NCI-H1105 (cell line): ENCODE measurements at places on chromosomes 12 and 14.

DNA sequence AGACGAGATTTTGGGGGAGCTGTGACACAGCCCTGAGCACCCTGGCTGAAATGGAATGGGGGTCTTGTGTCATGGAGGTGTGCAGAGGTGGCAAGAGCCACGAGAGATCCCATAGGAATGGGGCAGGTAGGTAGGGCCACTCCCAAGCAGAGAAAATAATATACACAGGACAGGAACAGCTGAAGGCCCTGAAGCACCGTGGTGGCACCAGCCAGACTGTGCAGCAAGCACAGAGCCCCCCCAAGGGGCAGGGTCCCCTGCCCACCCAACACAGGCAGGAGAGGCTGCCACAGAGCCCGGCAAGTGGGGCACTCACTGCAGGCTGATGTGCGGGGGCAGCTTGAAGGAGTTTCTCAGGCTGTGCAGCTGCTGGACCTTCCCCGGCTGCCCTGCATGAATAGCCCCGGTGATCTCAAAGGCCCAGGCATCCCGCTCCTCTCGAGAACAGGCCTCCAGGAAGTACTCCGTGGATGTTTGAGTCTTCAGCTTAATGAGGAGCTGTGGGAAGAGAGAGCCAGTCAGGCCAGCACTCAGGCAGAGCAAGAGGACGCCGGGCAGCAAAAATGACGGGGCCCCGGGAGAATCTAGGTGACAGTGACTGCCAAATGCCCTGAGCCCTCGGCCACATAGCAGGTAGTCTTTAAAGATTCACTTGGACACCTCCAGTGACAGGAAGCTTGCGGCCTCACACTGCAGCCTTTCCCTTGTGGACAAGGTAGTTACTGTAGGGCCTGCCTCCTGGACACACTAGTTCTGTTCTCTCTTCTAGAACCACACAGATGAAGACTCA, 16.7 kb downstream of the PLEK2 start:
- DNase-seq, result no peak

GRCh38 chr14:95667249-95667693, 19.0 kb upstream of the TCL1B start:
- DNase-seq, result no peak

GRCh38 chr12:55687746-55688145, 20.0 kb downstream of the ITGA7 start:
- no peak for DNase-seq

GRCh38 chr12:91413581-91414546, 231.2 kb upstream of the DCN start:
- DNase-seq, result no peak

DNA sequence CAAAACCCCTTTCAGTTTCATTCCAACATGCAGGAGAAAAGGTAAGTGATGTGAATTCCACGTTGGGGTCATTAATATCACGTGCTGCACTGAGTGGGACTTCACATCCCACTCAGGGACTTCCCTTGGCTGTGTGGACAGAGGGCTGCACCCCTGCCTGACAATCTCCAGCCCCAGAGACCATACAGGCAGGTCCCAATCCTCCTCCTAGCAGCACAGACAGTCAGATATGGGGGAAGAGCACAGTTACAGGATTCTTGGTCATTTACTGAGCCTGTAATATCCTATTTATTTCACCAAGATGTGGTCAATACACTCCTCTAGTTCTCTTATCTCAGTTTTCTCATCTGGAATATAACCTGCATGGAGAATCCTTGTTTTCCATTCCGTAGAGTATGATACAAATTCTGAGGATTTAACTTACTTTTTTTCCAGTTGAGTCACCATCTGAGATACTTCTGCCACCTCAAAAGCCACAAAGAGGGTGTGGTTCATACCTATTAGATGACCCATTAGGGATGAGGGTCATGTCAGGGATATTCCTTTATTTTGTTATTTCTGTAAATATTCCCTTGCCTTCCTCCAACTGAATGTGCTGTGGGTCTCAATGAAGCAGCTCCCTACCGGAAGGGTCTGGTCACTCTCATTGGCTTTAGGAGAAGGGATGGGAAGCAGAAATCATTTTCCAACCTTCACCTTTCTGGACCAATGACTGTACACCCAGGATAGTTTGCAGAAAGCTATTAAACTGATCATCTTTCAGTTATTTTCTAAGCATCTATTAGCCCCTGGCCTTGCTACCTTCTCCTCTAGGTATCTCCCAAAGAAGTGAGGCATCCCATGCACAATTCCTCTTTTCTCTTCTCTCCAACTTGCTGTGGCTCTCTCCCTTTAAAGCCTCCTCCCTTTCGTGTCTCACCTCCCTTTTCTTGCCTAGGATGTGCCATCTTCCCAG, 43.0 kb upstream of the NTF3 start:
- DNase-seq, result no peak

DNA sequence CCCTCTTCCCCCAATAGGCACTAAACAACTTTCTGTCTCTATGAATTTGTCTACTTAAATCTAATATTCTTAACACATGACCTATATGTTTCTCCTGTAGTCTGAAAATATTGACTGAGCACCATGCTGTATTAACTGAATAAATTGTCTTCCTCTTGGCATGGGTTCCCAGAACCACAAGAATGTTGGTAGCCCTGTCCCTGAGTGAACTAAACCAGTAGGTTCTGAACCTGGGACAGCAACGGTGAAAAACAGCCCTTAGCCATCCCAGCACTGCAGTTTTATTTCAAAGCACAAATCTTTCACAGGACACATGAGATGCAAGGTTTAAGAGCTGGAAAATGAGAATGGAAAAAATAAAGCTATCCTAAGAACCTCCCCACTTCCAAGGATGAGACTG, 20.4 kb upstream of the HSP90B1 start:
- no peak for DNase-seq

DNA sequence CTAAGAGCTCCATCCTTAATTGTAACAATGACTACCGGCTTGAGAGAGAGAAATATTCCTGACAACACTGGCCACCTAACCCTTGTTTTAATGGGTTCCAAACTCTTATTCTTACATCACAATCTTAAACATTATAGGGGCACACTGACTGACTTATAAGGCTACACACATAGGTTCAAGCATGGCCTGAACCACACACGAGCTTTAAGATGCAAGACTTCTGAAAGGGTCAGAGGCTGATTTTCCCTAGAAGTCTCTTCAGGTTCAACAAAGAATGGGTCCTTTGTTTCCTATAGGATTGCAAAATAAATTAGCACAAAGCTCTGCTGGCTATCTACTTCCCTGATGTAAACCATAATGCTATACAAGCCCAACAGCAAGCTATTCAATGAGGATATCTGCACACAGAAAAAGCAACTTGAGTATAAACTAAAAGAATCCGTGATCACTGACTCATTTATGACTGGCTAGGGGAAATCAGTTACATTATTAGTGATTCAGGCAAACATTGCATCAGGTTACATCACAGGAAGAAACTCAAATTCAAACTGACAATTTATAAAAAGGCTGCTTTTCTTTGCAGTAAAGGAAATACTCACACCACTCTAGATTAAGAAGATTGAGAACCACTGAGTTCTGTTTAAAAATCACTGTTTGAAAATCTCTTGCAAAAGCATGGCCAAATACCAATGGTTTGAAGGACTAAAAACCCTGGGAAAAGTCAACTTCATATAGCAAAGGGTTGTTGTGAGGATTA, 8.5 kb downstream of the BTG1 start:
- no peak for DNase-seq

GRCh38 chr14:102246071-102246470, 58.9 kb downstream of the MOK start:
- DNase-seq, result no peak

DNA sequence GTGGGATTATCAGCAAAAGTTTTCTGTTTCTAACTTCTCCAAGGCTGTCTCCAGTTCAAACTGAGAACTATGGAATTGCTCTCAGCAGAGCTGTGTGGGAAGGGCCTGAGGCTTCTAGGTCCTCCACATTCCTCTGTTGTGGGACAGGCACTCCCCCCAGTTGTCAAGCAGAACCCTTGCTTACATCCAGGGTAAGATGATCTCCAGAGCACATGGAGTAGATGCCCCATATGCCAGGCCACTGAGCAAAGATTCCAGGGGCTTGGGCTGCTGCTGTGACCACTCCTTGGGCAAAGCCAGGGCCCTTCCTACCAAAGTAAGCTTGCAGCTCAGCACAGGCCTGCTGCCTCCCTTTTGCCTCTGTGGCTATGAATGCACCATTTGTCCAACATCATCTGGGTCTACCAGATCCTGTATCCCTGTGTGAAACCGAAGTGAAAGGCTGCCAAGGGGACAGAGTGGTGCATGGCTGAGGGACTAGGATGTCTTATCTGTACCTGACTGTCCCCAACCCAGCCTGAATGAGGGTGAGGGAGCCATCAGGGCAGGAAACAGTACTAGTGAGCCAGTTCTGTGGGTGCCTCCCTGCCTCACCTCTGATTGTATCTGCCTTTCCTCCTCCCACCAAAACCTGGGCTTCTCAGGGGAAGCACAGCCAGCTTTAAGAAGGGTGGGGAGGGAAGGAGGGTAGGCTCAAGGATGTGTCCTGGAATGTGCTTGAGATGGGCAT, 13.1 kb upstream of the ESPL1 start:
- DNase-seq, result no peak

GRCh38 chr12:27968972-27969623, 3.4 kb downstream of the PTHLH start:
- peak; percentile 12 for DNase-seq

DNA sequence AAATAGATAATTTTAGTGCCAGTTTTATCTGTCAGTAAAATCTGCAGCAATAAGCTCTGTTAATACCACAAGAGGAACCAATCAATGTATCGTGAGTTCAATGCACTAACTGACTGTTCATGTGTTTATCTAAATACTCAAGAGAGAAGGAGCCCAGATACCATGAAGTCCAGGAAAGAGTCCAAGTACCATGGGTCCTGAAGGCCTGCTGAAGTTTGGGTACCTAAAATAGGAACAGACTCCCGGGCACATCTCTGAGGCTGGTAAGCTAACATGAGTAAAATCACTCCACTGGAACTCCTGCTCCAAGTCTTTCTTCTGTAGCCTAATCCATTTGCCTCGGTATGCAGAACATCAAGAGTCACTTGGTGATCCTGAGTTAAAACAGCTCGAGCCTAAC, 71.1 kb downstream of the PRKD1 start:
- DNase-seq, result no peak

DNA sequence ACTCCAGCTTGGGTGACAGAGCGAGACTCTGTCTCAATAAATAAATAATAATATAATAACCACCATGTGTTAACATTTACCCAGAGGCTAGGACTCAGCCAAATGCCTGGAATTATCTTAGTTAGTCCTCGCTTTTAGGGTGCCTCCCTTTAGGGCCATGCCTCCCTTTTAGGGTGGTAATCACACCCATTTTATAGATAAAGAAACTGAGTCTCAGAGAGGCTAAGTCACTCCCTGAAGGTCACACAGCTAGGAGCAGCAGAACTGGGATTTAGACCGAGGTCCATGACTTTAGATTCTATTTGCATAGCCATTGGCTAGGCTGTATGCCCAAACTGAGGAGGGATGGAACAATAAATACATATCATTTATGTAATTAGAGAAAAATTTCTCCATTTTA, 11.4 kb downstream of the TESC start:
- no peak for DNase-seq

DNA sequence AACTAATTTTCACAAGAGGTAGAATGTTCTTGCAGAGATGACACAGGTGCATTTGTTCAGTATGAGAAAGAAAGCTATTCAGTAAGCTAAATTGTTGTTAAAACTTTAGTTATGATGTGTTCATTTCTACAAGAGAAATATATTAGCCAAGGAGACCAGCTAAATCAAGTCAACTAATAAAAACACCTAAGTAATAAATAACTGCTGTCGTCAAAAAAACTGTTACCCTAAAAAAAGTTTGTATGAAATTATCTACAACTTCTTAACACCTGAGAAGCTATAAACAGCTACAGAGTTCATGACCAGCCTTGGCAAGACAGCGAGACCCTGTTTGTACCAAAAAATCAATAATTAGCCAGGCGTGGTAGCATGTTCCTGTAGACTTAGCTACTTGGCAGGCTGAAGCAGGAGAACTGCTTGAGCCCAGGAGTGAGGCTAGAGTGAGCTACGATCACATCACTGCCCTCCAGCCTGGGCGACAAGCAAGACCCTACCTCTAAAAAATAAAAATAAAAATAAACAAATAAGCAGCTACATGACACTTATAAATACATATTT, 67.6 kb upstream of the AP4S1 start:
- DNase-seq, result no peak

- DNase-seq, result no peak
These were observed 86.5 kb upstream of the SLC38A2 start for GRCh38 chr12:46459111-46459510.

DNA sequence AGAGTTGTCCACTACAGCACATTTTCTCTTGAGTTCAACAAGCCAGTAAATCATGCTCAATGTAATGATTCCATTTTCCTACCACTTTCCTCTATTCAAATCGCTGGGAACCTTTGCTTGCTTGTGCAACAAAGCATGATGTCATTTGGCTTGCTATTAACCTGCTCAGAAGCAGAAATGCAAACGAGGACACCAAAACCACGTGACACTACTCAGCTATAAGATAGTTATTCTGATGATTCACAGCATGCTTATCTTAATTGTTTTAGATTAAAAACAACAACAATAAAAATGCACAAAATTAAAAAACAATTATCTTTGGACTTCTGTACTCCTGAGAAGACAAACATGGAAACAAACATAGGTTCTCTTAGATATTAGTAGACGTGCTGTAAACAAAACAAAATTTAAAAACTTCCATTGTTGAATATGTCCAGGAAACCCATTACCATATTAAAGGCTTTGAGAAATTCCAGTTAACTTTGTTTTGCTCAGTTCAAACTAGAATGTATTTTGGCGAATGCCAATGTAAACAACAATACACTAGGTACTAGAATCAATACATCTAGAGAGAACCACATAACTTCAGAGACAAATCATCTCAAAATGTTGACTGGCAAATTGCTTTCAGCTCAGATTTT, 77.5 kb upstream of the KRAS start:
- DNase-seq, result no peak

GRCh38 chr14:22304326-22304725, 284.7 kb downstream of the DAD1 start:
- no peak for DNase-seq

DNA sequence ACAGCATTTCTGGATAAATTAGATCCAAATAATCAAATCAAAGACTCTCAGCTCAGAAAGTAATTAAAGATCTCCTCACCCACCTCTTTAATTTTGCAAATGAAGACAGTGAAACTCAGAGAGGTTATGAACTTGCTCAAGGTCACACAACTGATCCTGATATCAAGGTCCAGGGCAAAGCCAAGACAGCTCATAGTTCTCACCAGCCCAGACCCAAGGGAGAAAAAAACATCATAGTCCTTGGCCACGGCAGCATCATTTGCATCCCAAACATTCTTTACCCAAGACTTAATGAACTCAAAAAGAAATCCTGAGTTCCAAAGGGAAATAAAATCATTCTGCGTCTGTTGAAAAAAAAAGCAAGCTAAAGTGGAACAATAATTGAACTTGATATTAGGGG, 112.1 kb downstream of the DAD1 start:
- DNase-seq, result no peak
